ENCODE measurements at places on chromosomes 6 and 20. TPM values are rescaled to one million over a fixed set of nuclear protein-coding genes. Genes with fewer than 3 reads are reported as not detected.

HS3ST5 gene
- 0.05 TPM for total RNA-seq

ZBTB9 gene
- 5.7 TPM for total RNA-seq

BPIFA3 gene
- total RNA-seq: not detected

ASIP gene
- 0.09 TPM for total RNA-seq

ADGB gene
- 0.24 TPM for total RNA-seq

AURKA gene
- total RNA-seq: 38.2 TPM

HLA-DQB1 gene
- 336 TPM for total RNA-seq

TBXT gene
- total RNA-seq: not detected

MLIP gene
- total RNA-seq: 0.19 TPM

PRPF6 gene
- total RNA-seq: 45.1 TPM

GLP1R gene
- total RNA-seq: under 0.01 TPM

OOEP gene
- total RNA-seq: not detected

FAM83C gene
- under 0.01 TPM for total RNA-seq

LY6G5B gene
- 2.3 TPM for total RNA-seq

NRN1 gene
- total RNA-seq: 4.2 TPM

COL11A2 gene
- total RNA-seq: 2.1 TPM

DCDC2 gene
- 0.19 TPM for total RNA-seq
